ENCODE measurements at places on chromosomes 4 and X.

DNA sequence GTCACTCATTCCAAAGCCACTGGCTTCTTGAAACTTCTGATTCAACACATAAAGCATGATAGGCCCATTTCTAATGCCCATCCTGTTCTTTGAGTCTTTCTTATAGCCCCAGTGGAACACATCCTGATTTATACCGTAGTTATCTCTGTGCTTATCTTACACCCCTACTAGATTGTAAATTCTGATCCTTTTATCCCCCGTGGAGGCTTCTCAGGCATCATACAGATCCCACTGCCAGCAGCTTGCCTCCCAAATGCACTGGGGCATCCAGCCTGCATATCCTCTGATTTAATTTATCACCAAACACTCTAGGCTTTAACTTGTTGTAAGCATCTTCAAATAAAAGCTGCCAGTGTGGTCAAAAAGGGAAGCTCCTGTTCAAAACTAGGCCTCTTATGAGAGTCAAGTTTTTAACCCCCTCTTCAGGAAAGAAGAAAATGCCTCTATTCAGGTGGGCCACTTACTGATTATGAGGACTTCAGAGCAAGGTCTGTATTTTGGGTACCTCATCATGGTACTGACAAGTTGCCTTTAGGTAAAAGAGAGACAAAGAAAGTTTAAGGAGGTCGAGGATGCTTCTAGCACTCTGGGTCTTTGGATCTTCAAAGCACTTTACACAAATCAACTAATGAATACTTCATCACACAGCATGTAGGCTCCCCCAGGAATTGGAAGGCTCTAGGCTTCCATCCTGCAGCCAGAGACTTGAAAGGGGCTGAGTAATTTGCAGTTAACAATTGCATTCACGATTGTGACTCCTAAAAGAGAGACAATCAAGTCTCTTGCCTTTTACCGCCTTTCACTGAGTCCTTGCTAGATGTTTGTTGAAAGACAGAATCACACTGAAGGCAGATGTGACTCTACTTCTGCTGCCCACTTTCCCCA is 95.8 kb upstream of the LDB2 start:
- DNase-seq = no peak

GRCh38 chr4:167885872-167886271 is 206.5 kb upstream of the ANXA10 start:
- DNase-seq = no peak

DNA sequence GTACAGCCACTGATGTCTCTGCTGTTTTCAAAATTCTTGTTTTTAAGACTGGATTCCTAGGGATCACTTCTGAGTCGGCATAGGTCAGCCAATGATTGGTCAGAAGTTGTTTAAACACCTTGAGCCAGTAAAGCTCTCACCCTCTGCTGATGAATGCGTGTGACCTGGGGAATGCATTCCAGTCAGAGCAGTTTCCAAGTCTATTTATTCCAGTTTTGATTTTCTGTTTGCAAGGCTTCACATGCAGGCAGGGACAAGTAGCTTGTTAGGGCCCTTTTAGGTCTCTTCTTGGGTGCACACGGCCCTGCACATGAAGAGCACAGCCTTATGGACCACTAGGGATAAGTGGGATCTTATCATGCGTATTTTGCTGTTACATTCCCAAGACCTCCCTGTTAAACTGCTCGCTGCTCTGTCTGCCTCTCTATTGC is 47.0 kb downstream of the KLHL15 start:
- no peak for DNase-seq

DNA sequence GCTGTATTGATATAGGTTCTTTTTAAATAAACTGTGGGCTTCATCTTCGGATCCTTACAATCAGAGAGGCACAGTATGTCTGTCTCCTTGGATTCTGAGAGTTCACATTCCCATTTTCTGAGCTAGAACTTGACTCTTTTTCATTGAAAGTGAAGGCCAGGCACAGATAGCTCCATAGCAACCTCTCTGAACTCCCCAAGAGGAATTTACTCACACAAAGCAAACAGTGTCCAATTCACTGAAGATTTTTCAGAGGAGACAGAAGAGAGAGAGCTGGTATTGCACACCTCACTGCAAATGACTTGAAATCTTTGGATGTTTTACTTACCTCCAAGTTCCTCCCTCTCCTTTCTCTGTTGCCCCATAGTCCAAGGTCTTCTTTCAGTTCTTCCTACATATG is 130.9 kb upstream of the CASK start:
- DNase-seq = no peak

DNA sequence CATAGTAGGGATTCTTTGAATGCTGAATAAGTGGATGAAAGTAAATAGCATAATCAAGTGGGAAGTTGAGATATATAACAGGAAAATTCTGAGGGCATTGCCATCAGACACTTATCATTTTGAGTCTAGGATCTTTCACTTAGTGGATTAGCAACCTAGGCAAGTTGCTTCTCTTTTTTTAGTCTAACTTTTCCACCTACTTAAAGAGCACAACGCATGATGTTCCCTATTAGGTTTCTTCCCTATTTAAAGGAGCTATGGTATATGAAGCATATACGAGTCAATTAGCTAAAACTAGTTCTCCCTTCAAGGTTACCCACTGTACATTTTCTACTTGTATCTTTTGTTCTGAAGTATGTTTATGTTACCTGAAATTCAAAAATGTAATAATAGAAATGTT is 67.1 kb upstream of the HS3ST1 start:
- DNase-seq = no peak

DNA sequence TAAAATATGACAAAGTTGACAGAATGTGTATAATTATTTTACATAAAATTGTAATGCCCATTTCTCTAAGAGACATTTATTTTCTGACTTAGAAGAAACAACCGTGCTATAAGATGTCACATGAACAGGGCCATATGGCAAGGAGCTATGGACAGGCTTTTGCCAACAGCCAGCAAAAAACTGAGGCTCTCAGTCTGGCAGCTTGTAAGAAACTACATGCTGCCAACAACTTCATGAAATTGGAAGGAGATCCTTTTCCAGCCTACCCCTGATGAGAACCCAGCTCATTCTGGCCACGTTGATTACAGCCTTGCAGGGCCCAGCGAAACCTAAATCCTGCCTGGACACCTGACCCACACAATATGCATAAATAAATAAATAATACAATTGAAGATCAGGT is 250.3 kb upstream of the ARSJ start:
- no peak for DNase-seq

GRCh38 chr4:2565533-2565932 is 29.1 kb downstream of the FAM193A start:
- no peak for DNase-seq

- no peak for DNase-seq
Observed at GRCh38 chr4:73690051-73690738, 50.2 kb upstream of the CXCL8 start.

GRCh38 chrX:120456973-120457372 is 12.1 kb downstream of the LAMP2 start:
- DNase-seq = no peak

DNA sequence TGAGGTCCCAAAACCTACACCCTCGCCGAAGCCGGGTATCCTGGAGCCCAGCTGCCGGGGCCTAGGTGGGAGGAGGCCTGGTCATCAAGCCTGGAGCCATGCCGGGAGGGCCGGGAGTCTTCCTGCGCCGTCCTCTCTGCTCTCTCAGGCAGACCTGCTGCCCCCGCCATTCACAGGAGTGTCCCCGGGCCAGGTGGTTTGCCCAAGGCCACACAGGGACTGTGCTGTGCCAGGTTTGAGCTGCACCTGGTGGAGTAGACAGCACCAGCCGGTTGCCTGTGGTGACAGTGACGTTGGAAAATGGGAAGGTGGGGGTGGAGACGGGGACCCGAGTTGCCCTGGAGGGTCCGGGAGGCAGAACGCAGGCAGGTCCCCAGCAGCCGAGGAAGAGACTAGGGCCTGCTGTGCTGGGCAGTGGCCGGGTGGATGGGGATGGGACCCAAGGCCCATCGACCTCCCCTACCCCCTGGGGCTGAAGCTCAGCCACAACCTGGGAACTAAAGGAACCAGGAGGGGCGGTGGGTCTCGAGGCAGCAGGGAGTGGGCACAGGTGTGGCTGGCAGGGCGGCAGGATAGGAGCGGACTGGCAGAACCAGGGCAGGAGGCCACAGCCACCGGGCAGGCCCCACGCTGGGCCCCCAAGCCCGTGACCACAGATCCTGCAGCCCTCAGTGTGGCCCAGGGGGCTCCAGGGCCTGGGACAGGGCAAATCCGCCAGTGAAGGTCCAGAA is 9.5 kb downstream of the DOK7 start:
- no peak for DNase-seq

DNA sequence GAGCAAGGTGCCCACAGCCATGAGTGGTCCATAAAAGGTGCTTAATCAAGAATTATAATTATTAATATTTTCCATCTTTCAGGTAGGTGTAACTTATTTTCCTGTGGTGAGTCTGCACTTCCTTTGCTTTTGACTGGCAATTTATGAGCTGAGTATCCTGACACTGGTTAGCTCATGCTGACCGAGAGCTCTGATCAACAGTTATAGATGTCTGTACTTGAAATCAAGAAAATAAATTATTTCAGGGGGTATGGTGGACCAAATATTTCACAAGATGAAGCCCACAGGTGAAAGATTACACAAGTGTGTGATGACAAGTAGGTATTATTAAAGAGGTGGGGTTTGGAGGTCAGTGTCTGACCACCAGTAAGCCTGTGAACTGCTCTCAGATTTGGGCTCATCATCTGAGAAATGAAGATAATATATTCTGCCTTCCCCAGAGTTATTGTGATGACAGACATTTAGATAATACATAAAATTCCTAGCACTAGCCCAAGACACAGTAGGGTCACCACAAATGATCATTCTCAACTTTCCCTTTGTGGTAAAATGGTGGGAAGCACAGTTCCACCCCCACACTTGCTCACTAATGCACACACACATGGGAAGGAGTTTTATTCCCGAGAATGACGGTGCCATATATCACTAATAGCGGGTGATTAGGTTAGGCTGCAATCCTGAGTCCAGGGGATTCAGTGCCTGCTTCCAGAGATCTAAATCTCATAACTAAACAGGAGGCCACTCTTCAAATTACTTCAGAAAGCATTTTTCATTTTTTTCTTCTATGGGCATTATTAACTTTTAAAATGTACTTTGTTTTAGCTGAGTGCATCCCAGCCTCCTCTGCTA is 34.0 kb upstream of the PACRGL start:
- DNase-seq = no peak

- no peak for DNase-seq
Observed at GRCh38 chrX:13966071-13966792, 63.5 kb downstream of the GEMIN8 start.

DNA sequence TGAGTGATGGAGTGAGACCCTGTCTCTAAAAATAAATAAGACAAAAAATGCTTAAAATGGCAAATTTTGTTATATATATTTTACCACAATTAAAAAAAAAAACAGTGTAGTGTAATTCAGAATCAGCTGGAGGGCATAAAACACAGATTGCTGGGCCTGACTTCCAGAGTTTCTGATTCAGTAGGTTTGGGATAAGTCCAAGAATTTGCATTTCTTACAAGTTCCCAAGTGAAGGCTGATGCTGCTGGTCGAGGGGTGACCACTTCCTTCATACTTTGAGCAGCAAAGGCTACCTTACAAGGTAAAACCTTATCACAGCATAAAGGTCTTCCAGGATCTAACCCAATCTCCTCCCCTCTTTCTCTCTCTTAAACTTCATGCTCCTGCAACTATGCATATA is 40.7 kb downstream of the KLHL8 start:
- DNase-seq = no peak

- no peak for DNase-seq
Observed at GRCh38 chr4:8174970-8175369, 16.4 kb upstream of the ABLIM2 start.

- DNase-seq = no peak
Observed at GRCh38 chr4:26178854-26179253, 142.0 kb upstream of the RBPJ start.

DNA sequence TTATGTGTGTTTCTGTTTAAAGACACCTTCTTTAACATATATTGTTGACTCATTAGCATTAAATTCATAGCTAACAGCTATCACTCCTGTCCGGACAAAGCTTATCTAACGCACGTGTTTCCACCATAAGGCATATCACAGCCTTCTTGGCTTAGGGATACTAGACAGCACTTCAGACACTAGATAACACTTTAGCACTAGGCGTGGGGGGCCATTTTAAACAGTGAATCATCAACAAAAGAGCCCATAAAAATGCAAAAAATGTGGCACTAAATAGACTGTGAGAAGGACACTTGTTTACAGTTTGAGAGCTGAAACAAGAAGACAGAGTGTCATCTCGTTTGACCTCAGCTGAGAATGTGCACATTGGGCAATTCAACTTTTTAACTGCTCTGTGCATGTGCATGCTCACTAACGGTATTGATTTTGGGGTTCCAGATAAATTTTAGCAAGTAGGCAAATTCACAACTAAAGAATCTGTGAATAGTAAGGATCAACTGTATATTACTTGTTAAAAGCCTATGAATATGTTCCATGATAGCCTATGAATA is 58.9 kb upstream of the RAI2 start:
- no peak for DNase-seq

DNA sequence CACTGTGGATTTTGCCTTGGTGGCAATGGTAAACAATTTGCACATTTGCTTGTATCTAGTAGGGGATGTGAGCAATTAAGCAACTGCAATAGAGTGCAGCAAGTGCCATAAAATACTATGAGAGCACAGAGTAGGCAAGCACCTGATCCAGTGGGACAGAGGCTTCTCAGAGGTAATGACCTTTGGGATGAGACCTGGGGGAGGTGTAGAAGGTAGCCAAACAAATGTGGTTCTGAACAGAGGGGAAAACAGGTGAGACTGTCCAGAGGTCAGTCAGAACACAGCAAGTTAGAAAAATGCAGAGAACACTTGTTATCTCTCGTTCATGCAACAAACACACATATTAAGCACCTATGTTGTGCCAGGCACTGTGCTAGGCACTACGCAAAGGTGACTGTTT is 21.4 kb upstream of the ANK2 start:
- no peak for DNase-seq

- DNase-seq = no peak
Observed at GRCh38 chr4:165709516-165709915, 163.5 kb upstream of the TLL1 start.

DNA sequence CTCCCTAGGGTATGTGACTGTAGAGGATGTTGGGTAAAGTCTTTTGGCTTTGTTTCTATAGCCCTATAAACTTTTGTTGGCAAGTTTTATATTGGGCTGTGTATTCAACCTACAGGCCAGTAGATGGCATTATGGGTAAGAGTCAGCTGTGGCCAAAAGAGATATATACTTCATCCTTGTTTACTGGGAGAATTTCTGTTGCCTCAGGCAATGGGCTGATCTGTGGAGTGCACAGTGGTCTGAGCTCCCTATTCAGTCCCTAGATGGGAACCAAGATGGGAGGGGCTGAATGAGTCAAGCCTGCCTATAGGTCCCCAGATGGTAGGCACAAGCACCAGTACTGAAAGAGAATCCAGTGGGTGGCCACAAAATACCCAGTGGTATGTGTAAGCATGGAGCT is 580.6 kb downstream of the EPHA5 start:
- no peak for DNase-seq

DNA sequence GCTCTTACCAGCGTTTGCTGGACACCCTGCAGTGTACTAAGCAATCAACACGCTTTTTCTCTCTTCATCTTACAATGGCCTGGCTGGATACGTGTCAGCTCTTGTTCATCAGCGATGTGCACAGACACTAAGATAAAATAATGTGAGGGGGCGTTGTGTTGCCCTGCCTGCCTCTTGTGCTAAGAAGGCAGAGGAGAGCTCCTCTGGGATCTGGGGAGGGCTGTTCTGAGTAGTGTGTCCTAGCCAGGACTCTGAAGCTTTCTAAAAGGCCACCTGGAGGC is 49.7 kb downstream of the NELFA start:
- DNase-seq = no peak
